NCI-H187 (cell line): ENCODE measurements at places on chromosomes 2 and 18.

DNA sequence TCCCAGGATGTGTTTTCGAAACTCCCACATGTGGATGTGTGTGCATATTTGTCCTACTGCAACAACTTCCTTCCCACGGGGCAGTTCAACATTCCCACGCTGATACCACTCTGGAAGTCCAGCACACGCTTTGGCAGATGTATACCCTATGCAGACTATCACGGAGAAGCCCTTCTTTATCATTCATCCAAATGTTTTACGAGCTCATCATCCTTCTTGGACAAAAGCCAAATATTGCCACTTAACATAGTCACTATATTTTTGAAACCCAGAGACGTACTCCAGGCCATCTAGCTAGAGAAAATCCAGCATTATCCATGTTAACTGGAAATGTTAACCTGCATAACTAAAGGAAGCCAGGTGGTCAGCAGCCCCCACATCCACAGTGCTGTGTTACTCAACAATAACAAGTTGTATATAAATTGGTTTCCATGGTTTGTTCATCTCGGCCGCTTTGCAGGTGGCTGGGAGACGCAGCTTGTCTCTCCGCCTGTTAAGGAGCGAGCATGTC lies 131.5 kb downstream of the ZNF532 start:
- DNase-seq: peak; percentile 0

DNA sequence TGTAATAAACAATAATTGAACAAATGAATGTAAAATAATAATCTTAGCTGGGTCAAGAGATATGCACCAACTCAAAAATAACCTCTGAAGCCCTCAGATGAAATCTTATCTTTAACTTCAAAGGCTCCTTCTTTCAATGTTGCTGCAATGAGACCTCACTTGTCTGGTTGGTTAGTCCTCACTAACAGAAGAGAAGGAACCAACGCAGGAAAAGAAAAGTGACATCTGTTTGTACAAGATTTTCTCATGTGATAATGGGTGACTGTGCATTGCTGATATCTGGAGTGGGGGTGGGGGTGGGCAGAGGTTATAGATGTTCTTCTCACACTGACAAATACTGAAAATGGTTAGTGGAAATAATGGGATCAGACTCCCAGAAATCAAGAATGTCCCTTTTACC lies 2.6 kb downstream of the SCN7A start:
- no peak for DNase-seq

DNA sequence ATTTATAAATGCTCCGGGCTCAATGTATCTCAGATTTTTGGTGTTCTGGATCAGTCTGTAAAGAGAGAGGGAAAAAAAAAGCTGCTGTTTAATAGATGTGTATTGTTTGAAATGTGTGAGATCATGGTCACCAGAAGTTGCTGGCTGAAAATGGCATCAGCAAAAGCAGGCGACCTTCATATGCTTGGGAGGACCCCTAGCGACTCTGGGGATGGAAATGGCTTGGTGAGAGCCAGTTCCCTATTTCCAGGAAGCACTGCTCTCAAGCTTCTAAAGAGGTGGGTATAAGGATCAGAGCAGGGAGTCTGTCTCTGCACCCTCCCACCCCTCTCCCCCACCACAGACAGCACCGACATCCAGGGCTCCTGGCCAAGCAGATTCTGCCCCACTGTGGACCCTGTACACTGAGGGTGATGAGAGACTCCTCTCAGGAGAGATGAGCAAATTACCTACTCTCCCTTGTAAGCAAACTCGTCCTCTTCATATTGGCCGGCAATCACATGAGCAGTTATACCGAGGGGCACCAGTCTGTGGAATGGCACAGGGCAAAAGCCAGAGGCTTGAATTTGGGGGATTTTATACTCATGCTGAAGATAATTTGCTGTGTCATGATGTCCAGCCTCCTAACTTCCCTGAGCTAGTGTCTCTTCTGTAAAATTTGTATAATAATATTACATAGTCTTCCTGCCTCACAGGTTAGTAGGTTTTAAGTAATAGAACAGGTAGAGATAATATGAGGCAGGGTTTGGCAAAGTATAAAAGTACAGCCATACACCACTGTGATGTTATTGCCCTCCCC lies 29.6 kb downstream of the LHCGR start:
- no peak for DNase-seq

- DNase-seq: no peak
Observed at GRCh38 chr2:167013227-167013626, 124.9 kb downstream of the XIRP2 start.

GRCh38 chr2:71346065-71346464 lies 14.5 kb downstream of the ZNF638 start:
- no peak for DNase-seq

DNA sequence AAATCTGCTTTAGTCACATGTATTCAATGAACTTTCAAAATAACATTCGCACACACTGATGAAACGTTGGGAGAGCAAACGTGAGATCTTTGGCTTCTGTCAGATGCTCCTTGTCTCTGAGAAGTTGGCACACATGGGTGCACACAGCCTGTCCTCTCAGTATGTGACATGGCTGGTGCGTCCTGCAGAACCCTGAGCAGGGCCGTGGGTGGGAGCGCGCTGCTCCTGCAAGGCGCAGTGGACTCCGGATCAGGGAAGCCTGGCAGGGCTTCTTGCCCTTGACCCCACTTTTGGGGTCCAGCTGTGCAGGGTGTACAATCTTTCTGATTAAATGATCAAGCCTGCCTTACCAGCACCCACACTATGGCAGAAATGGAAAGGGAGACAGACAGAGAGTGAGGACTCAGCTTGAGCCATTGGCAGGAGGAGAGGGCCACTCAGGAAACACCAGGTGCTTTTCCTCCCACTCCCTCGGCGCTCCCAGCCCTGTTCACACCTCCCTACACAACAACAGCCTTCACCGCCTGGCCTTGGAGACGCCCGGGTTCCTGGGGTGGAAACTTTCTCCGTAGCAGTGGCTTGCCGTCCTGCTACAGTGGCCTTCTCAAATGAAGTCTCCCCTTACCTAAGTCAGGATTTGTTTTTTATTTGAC lies 108.4 kb upstream of the SNTG2 start:
- DNase-seq: peak; percentile 39
